ENCODE measurements at places on chromosomes 5 and 9.

- DNase-seq: no peak
These were observed 8.9 kb downstream of the SMIM23 start for GRCh38 chr5:171794470-171794960.

DNA sequence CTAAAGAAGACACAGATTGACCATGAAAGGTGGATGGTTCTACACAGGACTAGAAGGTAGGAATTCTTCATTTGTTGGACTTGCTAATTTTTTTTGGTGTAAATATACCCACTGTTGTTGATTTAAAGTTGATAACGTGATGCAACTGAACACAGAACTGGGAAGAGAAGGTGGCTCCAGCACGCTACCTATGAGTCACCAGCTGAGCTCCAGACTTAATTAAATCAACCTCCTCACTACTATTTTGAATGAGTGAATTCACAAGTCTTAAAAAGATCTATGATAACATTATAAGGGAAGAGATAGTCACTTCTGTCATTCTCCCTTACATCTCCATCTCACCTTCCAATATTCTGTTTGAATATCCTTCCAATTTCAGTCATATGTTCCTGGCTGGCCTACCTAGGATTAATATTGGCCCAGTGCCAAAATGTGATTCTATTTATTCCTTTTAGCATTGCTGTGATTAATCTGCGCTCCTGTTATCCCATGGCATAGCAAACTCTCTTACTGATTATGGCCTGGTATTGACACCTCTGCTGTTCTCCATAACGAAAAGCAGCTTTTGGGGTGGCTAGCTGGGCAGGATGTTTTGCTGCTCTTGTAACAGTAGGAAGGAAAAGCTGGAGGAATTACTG lies 135.9 kb upstream of the CCDC152 start:
- DNase-seq: no peak

DNA sequence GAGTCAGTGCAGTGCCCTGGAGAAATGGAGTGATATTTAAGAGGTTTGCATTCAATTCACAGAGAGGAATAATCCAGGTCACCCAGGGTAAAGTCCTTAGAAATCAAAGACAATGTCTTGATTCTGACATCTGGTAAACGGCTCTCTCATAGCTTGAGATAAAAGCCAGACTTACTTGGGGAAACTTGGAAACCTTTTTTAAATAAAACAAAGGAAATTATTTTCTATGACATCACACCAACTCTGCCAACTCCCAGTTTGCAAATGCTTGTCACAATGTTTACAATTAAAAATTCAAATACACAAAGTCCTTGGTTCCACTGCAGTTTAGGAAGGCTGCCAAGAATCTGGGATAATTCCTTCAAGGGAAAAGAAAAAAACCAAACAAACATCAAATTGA lies 255.1 kb upstream of the NREP start:
- no peak for DNase-seq

DNA sequence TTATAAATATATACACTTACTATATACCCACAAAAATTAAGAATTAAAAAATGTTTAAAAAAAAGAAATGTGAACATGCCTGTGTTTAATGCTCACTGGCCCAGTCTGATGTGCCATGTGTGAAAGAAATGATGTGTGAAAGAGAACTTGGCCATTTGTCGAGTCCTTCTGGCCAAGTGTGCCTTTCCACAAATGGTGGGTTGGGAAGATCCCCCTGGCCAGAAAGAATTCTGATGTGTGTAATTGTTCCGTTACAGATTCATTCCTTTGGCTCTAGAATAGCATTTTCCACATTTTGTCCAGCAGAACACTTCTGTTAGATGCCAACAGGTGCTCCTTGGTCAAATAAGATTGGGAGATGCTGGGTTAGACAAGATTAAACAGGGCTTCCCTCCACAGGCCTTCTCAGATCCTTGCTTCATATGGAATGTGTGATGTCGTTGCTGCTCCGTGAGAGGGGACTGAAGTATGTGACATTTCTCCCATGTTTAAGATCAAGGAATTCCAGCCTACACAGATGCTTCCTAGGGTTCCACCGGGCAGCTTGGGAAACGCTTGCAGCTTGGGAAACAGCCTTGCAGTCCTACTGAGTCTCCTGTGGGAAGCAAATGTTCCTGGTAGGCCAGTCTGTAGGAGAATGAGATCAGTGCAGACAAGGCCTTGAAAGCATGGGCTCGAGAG lies 32.1 kb downstream of the GDNF start:
- DNase-seq: no peak

GRCh38 chr5:61931236-61931635 lies 374.8 kb upstream of the KIF2A start:
- no peak for DNase-seq

DNA sequence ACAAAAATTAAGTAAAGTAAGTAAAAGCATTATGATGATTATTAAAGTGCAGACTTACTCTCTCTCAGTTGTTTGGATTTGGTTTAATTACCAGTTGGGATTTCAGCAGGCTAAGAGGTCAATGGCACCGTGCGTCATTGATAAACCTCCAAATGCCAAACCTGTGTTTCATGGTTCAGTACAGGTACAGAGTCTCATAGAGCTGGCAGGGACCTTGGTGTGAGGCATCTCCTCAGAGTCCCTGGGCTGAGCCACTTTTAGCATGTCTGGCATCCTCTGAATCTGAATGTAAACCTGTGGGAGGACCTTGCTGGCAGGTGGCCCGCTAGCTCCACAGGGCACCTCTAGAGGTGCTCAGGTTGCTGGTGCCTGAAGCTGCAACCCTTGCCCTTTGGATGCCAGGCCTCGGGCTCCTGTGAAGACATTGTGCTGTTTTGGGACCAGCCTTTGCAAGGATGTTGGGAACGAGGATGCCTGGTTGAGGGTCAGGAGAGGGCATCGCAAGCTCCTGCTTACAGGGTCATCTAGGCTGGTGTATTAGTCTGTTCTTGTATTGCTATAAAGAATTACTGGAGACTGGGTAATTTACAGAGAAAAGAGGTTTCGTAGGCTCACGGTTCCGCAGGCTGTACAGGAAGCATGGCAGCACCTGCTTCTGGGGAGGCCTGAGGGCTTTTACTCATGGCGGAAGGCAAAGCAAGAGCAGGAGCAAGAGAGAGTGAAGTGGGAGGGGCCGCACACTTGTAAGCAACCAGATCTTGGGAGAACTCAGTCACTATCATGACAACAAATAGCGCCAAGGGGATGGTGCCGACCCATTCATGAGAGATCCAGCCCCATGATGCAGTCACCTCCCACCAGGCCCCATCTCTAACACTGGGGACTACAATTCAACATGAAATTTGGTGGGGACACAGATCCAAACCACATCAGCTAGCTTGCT lies 14.9 kb upstream of the STC2 start:
- DNase-seq: no peak

- DNase-seq: no peak
These were observed 78.5 kb downstream of the SHB start for GRCh38 chr9:37990404-37991015.

- no peak for DNase-seq
These were observed 6.3 kb upstream of the TDRD7 start for GRCh38 chr9:97405551-97405950.

GRCh38 chr5:17249029-17249634 lies 31.7 kb downstream of the BASP1 start:
- no peak for DNase-seq

GRCh38 chr9:120928483-120929228 lies 2.1 kb upstream of the TRAF1 start:
- no peak for DNase-seq

DNA sequence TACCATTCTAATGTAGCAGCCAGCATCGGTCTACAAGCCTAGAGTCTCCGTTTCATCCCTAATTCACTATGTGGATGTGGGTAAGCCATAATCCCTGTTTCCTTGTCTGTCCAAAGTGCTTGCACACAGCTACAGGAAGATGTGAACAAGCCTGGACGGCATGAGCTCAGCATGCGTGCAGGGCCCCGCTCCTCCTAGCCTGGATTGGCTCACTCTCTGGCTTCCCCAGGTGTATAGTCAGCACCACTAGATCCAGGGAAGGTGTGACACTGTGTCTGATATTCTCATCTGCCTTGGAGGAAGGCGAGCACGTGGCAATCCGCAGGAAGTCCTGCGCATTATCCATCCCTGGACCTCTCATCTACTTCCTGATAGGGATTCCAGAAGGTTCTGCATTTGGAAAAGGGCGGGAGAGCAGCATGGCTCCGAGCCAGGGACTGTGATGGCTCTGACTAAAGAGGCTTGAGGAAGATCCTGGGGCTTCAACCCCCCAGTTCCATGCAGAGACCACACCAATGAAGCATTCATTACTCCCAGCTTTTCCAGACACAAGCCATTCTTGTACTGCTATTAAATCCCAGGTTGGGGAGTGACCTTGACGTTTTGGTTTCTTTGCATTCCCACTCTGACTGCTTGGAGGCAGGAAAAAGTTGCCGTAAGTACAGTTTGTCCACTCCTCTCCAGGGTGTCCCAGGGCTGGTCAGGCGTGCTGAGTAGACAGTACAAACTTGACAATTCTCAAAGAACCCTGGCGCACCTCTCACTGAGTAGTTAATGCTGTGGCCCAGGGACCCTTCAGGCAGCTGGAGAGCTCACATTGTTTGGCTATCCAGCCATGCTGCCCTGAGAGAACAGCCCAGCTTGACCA lies 65.6 kb downstream of the PSD2 start:
- DNase-seq: no peak

GRCh38 chr5:53924392-53924791 lies 364.0 kb downstream of the NDUFS4 start:
- no peak for DNase-seq

DNA sequence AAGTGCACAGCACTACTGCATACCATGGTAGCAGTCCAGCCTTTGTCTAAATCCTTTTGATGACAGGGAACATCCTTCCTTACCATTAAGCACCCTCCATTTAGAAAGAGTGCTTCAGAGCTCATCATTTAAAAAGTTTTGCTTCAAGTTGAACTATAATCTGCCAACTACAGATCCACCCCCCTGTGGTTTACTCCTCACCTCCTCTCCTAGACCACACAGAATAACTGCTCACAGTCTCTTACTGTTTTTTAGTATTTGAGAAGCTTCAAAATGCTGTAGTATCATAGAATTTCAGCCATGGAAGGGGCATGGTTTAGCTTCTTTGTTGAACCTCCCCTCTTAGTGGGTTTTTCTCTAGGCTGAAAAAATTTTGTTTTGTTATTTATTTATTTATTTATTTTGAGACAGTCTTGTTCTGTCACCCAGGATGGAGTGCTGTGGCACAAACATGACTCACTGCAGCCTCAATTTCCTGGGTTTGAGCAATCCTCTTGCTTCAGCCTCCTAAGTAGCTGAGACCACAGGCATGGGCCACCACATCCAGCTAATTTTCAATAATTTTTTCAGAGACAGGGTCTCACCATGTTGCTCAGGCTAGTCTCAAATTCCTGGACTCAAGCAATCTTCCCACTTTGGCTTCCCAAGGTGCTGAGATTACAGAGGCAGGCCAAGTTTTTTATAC lies 384.3 kb upstream of the RFX3 start:
- no peak for DNase-seq

GRCh38 chr5:137584262-137584661 lies 85.1 kb upstream of the SPOCK1 start:
- no peak for DNase-seq

DNA sequence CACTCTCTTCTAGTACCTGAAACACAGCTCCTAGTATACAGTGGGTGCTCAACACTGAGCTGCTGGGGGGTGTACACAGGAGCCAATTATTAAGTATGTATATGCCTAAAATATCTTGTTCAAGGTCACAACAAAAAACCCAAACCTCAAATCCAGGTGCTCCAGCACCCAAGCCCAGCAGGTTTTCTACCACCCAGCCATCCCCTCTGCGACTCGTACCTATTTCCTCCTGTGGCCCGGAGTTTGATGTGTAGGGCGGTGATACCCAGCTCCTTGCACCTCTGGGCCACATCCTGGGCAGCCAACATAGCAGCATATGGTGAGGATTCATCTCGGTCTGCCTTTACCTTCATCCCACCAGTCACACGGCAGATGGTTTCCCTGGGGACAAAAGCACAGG lies 3.0 kb downstream of the RPS14 start:
- DNase-seq: no peak

DNA sequence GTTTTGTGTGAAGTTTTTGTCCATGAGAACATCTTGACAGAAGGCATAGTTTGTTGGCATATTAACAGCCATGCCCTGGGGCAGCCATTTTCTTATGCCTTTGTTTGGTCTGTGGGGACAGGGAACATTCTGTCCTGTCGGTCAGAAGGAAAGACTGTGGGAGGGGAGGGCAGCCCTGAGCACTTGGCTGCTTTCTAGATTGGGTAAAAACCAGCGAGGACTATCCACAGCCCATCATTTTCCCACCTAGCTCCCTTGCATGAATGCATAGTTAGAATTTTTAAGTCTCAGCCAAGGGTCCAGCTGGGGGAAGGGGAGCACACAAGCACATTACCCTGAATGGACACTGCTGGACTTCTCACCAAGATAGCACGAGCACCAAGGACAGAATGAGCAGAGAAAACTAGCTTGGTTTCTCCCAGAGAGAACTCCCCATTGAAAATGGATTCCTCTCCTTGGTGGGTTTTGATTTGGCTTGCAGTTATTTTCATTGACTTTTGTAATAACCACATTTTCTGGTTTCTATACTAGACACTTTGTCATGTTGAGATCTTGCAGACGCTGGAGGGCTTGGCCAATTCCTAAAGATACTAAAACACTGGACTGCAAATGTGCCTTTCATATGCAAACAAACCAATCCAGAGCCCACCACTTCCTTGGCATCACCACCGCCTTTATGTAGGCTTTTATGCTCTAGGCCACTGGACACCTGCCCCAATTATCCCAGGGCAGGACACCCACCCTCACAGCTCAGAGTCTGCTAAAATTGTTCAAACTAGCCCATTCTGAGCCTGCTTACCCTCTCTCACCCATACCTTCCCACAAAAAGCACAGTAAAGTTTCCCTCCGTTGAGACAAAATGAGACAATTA lies 129.9 kb downstream of the BOD1 start:
- DNase-seq: no peak

GRCh38 chr5:176542596-176543427 lies 5.6 kb upstream of the RNF44 start:
- DNase-seq: no peak

DNA sequence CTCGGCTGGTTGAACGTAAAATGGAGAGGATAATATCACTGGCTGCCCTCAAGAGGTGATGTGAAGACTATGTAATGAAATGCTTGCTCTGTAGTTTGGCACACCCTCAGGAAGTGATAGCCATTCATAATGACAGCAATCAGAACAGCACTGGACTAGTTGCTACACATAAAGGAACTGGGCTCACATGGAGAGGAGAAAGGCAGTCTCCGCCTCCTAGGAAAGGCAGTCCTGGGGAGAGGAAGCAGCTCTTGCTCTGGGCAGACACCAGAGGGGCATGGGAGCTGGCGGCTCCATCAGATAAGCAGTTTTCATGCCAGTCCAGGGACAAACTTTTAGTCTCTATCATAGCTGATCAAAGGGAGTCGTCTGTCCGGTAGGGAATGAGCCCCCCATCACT lies 46.9 kb downstream of the ARHGEF37 start:
- DNase-seq: no peak

DNA sequence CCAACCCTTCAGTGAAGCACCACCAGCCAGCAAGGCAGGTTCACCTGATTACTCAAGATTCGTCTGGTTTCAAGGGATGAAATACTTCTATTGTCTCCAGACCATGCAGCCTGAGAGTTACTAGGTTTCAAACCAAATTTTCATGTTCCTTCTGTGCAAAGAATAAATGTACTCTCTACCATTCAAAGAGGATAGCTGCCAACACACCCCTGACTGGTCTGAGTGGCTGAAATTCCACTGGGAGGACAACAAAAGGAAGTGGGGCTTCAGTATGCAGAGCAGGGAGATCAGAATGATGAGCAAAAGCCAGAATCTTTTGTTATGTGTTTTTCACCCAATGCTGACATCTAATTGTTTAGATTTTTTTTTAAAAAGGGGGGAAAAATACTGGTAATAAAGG lies 356.3 kb downstream of the BNC2 start:
- no peak for DNase-seq

GRCh38 chr5:96245140-96246091 lies 187.6 kb downstream of the PCSK1 start:
- DNase-seq: no peak

Measured in stimulated activated CD8-positive, alpha-beta memory T cell treated with anti-CD3 and anti-CD28 coated beads, Interleukin-7, amount 100 ng/mL, for 1 hour (primary cell).